ENCODE measurements at places on chromosomes 2 and 18.

- no peak for DNase-seq
Measured at GRCh38 chr2:120400551-120400950, 54.6 kb downstream of the INHBB start.

GRCh38 chr18:78323453-78324197 is 656.0 kb upstream of the SALL3 start:
- DNase-seq: no peak

- no peak for DNase-seq
Measured at GRCh38 chr2:154637456-154637855, 61.0 kb upstream of the KCNJ3 start.

DNA sequence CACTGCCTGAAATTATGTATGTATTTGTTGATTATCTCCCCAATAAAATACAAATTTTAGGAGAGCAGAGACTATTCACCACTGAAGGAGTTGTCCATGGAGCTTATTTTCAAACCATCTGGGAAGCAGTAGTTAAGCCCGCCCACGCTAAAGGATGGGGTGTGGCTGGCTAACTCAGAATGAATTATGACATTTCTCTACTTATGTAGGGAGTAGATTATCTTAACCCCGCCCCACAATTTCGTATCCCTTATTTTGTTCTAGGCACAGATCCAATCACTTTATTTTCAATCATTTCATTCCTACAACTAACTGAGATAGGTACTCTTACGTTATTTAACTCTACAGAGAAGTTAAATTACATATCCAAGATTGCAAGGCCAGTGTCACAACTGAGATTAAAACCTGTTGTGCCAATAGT is 1.4 kb upstream of the LAPTM4A start:
- peak; percentile 38 for DNase-seq

- no peak for DNase-seq
Measured at GRCh38 chr2:207087046-207087902, 78.5 kb downstream of the KLF7 start.

DNA sequence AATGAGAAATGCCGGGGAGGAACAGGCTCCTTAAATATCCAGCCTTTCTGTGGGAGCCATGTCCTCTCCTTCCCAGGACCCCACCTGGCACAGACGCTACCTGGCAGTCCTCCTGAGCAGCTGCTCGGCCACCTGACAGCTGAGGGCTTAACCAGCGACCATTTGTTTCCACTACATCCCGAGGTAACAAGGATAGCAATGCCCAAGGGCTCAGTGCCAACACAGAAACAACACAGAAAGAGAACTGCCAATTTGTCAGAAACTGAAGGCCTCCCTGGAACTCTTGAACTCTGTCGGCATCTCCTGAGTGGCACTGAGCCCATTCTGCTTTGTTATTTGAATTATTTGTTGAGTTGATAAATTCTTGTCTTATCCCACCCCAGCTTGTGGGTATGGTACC is 122.2 kb upstream of the ARHGAP28 start:
- DNase-seq: no peak

DNA sequence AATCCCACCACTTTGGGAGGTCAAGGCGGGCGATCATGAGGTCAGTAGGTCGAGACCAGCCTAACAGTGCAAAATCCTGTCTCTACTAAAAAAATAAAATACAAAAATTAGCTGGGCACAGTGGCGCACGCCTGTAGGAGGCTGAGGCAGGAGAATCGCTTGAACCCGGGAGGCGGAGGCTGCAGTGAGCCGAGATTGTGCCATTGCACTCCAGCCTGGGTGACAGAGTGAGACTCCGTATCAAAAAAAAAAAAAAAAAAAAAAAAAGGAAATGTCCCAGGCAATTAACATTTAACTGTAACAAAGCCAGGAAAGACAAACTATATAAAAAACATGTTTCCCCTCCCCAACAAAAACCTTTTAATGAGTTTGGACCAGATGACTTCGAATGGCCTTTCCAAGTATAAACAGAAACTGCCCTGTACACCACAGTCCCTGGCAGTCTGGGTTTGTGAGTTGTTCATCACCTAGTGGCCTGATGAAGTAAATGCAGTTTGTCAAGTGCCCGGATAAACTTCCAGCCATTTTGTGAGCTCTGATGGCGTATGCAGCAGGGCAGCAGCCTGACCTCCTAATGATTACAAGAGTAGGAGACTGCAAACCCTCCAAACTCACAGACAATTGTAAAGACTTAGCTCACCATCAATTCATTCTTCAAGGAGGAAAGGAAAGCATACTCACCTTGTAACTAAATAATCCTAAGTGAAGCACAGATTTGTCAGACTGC is 16.6 kb upstream of the PCBP1 start:
- peak; percentile 15 for DNase-seq

DNA sequence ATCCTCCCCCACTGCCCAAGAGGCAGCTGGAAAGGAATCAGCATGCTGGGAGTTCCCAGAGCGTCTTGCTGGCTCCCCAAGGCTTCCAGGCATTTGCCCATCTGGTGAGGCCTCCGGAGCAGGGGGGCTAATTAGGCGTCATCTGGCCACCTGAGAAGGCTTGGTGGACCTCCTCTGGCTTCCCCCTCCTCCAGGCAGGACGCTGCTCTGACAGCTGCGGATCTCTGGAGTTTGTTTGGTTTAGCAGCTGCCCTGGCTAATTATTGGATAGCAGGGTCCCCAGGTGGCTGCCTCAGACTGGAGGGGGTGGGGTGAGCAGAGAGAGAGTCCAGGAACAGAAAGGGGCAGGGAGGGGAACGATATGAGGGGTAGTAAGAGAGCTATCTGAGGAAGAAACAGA is 425.2 kb upstream of the MEX3C start:
- no peak for DNase-seq

GRCh38 chr18:3857544-3857943 is 407.6 kb downstream of the TGIF1 start:
- DNase-seq: no peak

DNA sequence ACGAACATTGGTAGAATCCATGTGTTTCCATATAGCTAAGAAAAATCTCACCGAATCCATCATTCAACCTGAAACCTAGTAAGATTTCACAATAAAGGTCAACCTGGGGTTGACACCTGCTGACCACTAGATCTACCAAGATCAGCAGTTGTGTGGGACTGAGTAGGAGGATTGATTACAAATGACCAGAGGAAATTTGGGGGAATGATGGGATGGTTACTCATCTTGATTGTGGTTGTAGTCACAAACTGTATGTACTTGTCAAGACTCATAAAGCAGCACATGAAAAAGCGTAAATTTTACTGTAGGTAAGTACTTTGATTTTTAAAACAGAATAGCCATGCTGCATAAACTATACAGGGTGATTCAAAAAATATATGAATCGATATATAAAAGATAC is 14.7 kb downstream of the DAPL1 start:
- no peak for DNase-seq

- no peak for DNase-seq
Measured at GRCh38 chr2:148720501-148721001, 76.0 kb downstream of the EPC2 start.

GRCh38 chr2:147482916-147483669 is 361.7 kb upstream of the ACVR2A start:
- DNase-seq: no peak

DNA sequence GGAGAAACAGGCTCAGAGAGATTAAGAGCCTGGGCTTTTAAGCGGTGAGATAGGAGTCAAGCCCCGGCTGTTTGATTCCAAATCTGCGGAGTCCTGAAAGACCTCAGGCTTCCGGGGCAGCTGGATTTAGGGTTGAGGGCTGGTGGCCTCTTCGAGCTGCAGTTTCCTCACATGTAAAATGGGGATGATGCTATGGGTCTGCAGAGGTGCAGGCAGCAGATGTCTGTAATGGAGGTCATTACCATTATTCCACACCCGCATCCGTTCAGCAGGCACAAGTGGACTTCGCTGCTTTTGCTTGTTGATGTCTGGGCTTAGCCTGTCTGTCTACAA is 175.6 kb upstream of the HS6ST1 start:
- no peak for DNase-seq

- no peak for DNase-seq
Measured at GRCh38 chr18:56146565-56146964, 491.8 kb downstream of the TXNL1 start.

- DNase-seq: no peak
Measured at GRCh38 chr18:23683671-23684070, 5.6 kb upstream of the LAMA3 start.

- DNase-seq: no peak
Measured at GRCh38 chr18:46677611-46678010, 20.6 kb upstream of the LOXHD1 start.

DNA sequence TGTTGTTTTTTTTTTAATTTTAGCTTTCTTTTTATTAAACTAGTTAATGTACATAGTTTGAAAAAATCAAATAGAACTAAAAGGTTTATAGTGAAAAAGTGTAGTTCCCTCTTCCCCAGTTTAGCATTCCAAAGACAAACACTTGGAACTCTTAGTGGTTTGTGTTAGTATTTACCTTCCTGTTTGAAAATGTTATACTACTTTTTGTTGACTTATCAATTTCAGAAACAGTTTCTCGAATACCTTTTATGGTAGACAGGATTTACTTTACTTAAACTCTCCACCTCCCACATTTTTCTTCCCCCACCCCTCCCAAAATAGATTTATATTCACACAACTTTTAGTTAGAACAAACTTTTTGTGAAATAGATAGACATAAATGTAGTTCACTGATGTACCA is 26.7 kb downstream of the PLEKHA3 start:
- no peak for DNase-seq

- no peak for DNase-seq
Measured at GRCh38 chr2:74658516-74658915, 4.5 kb downstream of the SEMA4F start.
